ENCODE measurements at places on chromosomes 6 and 20.

- DNase-seq = no peak
Measured at GRCh38 chr6:29992807-29993206, 50.5 kb downstream of the HLA-A start.

- DNase-seq = no peak
Measured at GRCh38 chr6:134632024-134632423, 314.1 kb upstream of the SGK1 start.

DNA sequence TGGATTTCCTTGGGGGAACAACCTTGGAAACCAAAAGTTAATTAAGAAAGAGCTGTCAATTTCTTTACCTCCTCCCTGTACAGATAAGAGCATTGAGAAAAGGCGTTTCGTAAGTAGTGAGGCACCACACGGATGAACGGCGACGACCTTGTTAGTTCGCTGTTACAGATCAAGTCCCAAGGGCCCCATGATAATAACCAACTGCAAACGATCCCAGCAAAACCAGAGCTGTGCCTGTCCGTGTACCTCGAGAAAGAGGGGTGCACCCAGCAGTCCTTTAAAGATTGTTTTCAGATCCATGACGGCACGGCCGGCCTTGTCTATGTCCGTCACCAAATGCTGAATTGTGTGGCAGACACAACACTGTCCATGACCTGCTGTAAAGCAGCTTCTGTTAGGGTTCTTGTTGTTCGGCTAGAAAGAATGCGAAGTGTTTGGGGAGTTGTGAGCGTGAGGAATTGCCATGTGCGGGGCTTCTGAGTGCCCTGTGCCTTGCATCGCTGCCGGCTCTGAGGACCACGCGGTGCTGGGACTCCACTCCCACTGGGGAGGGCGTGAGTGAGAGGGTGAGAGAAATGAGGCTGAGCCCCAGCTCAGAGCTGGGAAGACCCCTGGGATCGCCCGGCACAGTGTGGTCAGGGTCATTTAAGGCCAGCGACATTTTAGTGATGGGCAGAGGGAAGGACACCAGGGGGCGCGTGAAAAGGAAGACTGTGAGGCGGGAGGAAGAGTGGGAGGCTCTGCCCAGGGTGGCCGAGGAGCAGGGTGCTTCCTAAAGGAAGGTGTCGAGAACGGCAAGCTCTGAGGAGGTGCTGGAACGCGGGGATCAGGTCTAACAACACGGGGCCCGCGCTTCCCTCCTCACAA, 136.8 kb upstream of the RPS6KA2 start:
- no peak for DNase-seq

DNA sequence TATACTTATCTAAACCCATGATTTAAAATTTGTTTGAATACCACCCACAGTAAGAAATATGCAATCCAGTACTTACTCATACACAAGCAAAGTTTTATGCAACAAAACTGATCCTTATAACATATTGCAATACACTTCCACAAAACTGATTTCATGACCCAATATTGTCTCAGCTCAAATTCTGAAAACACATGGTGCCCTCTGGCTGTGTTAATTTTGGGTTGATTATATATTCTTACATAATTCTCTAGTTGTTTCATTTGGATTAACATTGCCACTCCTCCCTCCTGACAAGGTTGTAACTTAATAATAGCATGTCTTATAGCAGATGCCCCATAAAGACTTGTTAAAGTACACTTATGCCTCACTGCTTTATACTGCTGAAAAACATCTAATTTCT, 73.0 kb upstream of the TULP1 start:
- no peak for DNase-seq

- DNase-seq = no peak
Measured at GRCh38 chr6:85470023-85470410, 20.1 kb downstream of the NT5E start.

DNA sequence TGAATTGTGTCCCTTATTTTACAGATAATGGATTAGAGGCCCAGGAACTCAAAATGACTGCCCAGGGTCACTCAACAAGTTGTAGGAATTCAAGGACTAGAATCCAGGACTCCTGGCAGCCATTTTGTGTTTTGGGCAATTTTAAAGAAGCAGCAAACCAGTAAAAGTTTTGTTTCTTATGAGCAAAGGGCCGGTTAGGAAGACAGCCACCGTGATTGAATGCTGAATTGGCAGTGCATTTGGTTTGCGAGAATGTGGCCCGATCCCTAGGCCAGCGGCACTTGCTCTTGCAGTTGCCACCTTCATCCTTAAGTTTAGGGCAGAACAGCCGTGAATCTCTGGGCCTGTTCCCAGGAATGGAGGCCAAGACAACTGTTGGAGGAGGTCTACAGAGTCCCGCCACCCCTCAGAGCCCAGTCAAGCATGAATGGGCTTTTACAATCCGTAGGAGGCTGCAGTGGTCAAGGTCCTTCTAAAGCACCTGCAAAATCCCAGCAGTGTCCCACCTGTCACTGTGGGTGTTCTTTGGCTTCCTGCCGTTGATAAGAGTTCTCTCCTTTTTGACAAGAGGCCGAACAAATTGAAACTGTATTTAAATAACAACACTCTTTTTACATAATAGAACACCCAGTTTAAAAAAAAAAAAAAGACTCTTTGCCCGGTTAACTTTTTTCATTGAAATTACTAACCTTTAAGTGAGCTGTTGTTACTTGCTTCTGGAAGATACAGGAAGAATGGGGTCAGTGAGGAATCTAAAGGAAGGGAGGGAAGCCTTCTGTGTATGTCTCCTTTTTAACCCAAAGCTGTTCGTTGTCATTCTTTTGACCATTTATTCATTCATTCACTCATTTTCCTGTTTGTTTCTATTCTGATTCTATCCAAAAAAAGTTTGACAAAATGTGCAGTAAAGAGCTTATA, 68.7 kb downstream of the PHACTR2 start:
- no peak for DNase-seq

GRCh38 chr6:27188061-27188884, 59.2 kb upstream of the PRSS16 start:
- no peak for DNase-seq

- DNase-seq = no peak
Measured at GRCh38 chr20:22423190-22423832, 161.1 kb downstream of the FOXA2 start.

DNA sequence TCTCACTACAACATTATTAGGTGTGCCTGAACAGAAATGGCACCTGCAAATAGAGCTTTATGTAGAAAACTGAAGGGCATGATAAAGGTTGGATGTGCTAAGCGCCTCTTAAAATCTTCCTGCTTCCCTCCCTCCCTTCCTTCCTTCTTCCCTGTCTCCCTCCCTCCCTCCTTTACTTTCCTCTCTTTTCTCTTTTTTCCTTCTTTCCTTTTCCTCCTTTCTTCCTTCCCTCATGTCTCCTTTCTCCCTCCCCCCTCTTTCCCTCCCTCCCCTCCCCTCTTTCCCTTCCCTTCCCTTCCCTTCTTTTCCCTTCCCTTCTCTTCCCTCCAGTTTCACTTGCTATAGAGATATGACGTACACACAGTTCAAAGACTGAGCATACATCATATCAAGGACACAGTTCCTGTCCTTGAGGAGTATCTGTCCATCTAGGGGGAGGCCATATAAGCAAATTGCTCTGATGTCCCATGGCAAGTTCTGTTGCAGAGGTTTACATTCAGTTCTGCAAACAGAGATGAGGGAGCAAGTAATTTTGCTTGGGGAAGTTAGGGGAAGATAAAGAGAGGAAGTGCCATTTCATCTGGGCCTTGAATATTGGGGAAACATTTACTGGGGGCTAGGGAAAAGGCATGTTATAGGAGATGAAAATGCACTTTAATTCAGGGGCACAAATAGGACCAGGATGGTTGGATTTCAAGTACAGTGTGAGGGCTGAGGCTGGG, 79.0 kb upstream of the EEF1E1 start:
- no peak for DNase-seq

- DNase-seq = no peak
Measured at GRCh38 chr20:59314997-59315396, 14.6 kb downstream of the EDN3 start.

- no peak for DNase-seq
Measured at GRCh38 chr6:50724381-50725124, 11.2 kb downstream of the TFAP2D start.

DNA sequence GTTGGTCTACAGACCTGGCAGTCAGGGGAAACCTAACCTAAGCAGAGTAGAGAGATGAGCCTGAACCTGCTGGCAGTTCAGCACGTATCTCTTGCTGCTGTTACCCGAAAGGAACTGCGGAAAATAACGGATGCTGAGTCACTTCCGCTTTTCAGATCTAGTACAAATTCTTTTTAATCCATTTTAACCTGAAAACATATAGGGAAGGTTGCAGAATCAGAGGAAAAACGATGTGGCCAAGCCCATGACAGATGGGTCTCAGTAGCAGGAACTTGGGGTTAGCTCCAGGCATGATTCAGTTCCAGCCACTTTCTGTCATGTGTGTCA, 351.9 kb upstream of the PRND start:
- no peak for DNase-seq

GRCh38 chr20:48697845-48698491, 129.8 kb downstream of the PREX1 start:
- DNase-seq = peak; percentile 91

- DNase-seq = no peak
Measured at GRCh38 chr6:157187182-157188083, 135.9 kb downstream of the TMEM242 start.

- no peak for DNase-seq
Measured at GRCh38 chr6:37056112-37056403, 50.6 kb downstream of the FGD2 start.

- DNase-seq = no peak
Measured at GRCh38 chr6:106290954-106291353, 34.6 kb downstream of the ATG5 start.

DNA sequence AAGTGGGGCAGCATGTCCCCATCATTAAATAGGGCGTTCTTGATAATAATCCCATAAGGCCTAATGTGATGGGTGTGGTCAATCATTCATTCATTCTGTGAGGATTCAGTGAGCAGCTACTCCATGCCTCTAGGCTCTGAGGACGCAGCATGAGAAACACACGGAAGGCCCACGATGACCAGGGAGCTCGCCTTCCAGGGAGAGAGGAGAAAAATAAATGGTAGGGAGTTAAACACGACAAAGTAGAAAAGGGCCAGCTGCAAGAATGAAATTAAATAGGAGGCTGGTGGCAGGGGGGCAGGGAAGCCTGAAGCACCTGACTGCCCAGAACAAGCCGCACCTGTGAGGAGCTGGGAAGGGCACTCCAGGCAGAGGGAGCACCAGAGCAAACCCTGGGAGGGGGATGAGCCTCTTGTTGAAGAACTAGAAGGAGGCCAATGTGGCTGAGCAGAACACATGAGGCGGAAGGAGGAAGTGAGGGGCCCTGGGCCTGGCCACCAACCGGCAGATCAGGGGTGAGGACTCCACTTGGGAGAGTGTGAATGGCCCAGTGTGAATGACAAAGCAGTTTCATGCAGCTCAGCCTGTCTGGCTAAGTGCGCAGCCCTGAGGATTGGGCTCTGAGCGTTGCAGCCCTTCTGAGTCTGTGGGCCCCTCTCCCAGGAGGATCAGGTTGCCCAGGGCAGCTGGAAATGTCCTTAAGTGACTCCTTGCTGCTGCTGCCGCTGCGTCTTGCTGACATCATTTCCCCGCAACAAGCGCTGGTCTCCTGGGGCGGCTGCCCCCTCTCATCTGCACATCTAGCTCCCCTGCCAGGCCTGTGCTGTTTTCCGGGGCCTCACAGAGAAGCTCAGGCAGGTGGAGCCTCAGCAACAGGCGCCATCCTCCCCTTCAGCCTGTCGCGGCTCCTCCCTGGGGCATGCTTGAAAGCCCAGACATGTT, 99.9 kb downstream of the CDH26 start:
- peak; percentile 80 for DNase-seq

DNA sequence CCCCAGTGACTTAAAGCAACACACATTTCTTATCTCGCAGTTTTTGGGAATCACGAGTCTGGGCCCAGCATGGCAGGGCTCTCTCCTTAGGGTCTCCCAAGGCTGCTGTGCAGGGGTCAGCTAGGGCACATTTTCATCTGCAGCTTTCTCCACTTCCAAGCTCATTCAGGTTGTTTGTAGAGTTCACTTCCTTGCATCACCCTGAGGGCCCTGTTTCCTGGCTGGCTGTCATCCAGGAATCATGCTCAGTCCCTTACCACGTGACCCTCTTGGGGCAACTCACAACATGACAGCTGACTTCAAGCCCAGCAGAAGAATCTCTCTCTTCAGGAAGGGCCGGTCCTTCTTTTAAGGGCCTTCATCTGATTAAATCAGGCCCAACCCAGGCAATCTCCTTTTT, 21.3 kb downstream of the SNAP25 start:
- no peak for DNase-seq

DNA sequence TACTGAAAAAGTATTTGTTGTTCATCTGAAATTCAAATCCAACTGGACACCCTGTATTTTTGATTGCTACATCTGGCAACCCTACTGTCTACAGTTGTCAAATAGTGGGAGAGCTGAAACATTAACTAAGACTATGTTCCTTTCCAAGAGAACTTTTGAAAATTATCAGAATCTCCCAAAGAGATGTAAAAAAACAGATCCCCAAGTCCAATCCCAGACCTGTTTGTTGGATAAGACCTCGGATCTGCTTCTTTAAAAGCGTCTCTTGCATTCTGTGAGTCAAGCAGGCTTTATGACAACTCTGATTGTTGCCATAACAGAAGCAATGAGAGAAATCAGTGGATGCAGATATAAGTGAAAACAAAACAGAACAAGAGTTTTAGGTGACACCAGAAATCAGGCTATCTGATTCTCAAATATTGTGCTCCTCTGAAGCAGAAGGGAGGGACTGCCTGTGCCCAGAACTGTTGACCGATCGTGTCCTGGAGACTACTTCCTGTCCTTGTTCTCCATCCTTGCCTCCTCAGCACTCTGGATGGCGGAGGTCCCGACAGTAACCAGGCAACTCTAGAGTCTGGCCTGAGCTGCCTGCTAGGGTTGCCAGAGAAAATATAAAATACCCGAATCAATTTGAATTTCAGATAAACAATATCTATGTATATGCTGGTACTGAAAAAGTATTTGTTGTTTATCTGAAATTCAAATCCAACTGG, 853.8 kb downstream of the MAFB start:
- no peak for DNase-seq

- DNase-seq = no peak
Measured at GRCh38 chr6:155309150-155309549, 5.1 kb downstream of the TFB1M start.

GRCh38 chr6:39083231-39083634, 31.8 kb downstream of the SAYSD1 start:
- no peak for DNase-seq

DNA sequence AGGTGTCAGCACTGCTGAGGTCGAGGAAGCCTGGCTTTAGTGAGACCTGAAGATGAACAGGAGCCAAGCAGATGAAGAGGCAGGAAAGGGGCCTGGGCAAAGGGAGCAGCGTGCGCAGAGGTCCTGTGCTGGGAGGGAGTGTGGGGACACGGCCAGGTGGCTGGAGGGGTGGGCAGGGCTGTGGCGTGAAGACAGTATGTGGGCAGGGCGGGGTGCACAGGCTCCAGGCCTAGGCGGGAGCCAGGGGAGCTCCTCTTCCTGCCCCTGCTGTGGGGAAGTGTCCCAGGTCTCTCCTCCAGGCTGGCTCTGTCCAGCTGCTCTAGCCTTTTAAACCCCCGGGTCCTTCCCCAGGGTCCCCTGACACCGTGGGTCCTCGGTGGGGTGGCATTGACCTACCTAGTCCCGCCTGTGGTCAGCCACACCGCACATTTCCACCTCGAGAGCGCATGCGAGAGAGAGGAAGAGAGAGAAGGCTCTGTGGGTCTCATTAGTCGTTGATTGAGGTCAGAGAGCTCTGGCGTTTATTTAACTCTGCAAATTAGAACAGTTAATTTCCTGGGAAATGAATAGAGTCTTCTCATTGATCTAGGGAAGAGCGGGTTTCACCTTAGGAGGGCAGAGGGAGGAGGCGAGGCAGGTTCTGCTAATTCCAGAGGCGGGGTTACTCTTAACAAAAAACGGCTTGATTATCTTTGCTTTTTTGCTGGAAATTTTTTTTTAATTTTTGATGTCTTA, 68.8 kb downstream of the CDH4 start:
- no peak for DNase-seq

- DNase-seq = no peak
Measured at GRCh38 chr20:4060856-4061695, 45.7 kb upstream of the RNF24 start.
